Activated CD4-positive, alpha-beta T cell treated with anti-CD3 and anti-CD28 coated beads, Interleukin-2, amount 50 U/mL, for 4 hours (primary cell): ENCODE measurements at places on chromosomes 3 and 15.

DNA sequence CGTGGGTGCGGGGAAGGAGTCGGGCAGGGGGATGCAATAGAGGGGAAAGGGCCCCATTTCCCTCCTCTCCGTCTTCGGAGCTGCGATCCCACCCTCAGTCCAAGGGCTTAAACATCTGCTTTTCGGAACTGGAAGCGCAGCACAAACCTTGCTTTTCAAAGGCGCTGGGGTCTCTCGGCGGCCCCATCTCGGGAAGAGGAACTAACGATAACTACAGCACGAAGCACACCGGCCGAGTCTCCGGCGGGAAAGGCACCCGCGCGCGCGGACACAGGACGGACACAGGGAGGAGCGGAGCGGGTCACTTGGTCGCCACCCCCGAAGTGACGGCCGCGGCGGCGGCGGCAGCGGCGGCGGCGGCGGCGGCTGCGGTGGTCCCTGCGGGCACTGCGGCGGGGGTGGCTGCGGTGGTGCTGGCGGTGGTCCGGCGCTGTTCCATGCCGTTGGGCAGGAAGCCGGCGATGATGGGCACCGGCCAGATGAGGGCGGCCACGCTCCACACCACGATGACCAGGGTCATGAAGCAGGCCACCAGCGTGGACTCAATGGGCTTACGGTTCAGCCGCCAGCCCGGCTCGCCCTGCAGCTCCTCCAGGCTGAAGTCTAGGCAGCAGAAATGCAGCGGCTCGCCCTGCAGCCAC is 1.1 kb downstream of the TMEM158 start:
- DNase-seq: no peak

GRCh38 chr15:29695489-29696167 is 126.6 kb downstream of the TJP1 start:
- DNase-seq: no peak

GRCh38 chr15:90871139-90871715 is 2.8 kb downstream of the FURIN start:
- peak; percentile 27 for DNase-seq

DNA sequence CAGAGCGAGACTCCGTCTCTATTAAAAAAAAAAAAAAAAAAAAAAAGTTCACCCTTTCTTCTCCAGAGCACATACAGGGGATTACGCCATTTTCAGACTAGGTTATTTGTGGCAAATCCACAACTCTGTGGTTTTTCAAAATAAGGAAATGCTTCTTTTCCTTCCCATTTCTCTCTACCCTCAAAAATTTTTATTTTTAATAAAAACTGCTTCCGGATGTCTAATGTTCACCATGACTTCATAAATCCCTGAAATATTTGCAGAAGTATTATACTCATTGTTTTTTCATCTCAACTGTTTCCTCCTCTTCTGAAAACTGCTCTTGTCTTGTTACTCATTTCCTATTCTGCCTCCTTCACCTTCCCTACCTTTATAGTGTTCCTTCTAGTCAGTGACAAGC is 45.0 kb upstream of the SLC12A8 start:
- DNase-seq: no peak

GRCh38 chr3:58356054-58356453 is 23.4 kb downstream of the PXK start:
- no peak for DNase-seq

DNA sequence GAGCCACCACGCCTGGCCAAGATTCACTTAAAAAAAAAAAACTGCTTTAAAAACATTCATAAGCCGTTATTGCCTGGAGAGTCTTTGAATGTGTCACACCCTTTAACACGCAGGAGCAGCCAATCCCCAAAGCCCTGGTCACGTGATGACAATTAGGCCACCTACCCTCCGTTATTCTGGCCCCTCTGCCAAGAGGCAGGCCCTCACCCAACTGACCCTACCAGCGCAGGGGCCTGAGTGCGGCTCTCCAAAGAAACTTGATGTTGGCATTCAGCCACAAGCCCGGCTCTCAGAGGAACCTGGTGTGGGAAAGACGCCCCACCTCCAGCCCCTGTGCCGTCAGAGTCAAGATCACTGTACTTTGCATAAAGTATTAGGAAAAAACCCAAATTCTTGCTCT is 11.6 kb upstream of the MUC4 start:
- DNase-seq: no peak

DNA sequence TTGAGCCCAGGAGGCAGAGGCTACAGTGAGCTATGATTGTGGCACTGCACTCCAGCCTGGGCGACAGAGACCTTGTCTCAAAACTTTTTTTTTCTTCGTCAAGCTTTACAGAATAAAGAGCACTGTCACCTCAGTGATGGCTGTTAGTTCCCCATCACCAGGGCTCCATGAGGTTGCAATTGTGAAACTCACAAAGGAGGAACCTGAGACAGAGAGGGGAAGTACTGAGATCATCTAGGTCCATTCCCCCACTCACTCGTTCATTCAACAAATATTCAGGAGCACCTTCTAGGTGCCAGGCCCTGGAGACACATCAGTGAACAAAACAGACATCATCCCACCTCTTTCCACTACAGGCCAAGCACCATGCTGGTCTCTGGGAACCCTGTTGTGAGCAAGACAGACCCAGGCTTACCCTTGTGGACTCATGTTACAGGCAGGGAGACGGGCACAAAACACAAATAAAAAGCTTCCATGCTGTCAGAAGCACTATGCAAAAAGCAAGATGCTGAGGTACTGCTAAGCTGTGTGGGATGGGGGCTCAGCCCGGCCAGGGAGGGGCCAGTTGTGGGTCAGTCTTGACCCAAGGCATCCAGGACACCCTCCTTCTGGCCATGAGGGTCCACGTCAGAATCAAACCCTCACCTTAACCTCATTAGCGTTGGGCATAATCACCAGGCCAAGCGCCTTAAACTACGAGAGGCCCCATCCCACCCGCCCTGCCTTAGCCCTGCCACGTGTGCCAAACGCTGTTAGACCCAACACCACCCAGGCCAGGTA is 2.1 kb upstream of the RHO start:
- DNase-seq: no peak

- no peak for DNase-seq
Observed at GRCh38 chr3:53174346-53175250, 13.6 kb downstream of the PRKCD start.

GRCh38 chr3:124221422-124221821 is 229.5 kb upstream of the ROPN1 start:
- no peak for DNase-seq

- no peak for DNase-seq
Observed at GRCh38 chr15:87528873-87529272, 727.7 kb downstream of the NTRK3 start.

DNA sequence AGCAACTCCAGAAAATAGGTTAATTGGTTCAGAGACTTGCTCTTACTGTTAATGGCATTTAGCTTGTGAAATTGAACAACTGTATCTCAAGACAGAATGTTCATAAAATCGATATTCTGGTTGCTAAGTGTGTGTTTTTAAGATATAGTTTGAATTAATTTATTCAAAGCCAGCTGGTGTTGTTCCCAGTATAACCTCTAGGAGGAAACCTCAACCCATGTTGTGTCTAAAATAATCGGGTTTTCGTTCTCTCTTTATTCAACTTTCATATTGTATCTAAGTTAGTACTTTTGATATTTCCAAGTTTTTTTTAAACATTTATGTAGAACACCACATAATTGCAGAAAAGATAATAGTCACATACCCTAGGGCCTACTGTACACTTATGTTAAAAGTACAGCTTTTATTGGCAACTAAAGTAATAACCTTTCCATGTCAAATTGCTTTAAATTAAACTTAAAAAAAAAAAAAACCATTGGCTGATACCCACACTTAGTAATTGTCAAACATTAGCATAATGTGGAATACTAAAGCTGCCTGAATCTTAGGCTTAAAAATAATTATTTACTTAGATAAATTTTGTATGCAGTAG is 90.9 kb downstream of the SAMMSON start:
- DNase-seq: no peak

DNA sequence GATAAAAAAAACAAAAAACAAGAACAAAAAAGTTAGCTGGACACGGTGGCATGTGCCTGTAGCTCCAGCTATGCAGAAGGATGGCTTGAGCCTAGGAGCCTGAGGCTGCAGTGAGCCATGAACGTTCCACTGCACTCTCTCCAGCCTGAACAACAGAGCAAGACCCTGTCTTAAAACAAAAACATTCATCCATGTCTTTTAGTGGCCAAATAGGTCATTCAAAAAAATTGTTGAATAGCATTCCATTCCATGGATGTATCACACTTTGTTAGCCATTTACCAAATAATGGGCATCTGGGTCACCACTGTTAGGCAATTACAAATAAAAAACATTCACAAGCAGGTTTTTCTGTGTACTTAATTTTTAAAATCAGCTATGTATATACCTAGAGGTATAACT is 139.7 kb downstream of the STAG1 start:
- DNase-seq: no peak

DNA sequence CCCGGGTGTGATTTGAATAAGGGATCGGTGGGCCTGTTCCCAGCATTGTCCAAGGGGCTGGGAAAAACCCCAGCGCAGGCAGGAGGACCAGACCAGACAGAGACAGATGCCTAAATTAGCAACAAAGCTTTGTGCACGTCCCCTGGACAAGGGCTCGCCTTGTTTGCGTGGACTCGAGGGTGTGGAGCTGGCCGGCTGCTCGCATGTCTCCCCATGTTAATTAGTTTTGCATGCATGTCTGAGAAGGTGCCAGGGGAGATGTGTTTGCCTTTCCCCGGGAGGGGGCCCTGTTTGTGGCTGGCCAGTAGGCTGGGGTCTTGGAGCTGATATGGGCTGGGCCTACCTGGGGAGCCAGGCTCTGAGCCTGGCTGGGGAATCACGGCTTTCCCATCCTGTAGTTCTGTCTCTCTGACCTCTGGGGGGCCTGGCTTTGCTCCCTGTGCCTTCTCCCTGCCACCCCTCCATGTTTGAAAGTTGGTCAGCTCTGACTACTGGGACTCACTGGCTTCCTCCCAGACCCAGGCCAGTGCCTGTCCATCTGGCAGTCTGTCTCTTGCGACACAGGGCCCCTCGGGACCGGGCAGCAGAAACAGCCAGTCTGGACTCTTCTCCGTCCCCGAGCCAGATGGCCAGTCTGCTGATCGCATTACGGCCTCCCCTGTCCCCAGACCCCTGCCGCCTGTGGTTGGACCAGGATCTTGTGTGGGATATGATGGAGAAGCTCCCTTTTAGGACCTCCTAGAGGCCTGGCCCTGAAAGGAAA is 55.4 kb upstream of the POLG start:
- no peak for DNase-seq

DNA sequence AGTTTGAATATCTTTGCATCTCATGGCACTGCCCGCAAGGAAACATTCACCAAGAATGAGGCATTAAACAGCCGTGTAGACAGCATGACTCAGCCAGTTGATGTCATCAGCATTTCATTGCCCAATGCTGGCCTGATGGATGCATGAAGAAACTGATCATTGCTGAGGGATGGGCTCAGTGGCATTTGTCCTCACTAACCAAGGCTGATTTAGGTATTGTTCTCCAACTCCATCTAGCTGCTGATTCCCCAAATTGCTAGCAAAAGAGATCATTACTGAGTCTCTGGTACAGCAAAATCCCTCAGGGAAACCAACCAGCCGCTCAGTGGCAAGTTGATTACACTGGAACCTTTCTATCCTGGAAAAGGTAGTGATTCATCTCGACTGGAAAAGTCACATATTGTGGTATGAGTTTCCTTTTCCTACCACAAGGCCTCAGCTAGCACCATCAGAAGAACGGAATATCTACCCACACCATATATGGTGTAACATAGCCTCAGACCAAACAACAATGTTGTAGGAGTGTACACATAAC is 186.5 kb upstream of the GAP43 start:
- DNase-seq: no peak

DNA sequence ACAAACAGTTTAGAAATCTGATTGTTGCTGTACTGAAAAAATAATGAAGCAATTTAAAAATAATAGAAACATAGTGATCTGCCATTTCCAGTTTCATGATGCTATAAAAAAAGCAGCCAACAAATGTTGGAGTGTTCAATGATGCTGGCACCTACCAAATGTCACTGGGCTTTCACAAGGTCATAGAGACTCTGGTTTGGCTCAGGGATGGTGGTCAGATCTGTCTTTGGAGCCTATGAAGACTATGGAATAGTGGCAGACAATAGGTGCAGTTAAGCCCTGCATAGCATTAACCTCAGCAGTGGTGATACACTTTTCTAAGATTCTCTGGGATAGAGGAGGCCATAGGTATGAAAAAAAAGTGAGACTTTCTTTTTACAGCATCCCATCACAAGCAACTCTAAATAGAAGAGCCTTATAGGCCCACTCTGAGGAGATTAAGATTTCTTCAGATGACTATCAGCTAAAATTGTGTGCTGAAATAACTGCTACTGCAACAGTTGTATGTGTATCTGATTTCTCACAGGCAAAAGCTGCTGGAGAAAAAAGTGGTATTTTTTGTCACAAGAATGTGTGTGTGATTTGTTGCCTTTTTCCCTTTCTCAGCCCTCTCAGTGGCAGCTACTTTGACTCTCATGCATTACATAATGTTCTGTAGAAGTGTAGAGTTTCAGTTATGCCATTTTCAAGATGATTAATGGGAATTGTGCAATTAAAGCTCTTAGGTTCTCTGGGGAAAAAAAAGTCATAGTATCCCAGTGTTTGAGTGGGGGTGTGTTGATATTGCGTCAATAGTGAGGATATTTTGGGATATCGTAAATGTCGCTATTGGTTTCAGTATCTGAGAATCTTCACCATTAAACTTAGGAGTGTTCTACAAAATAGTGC is 137.4 kb downstream of the MBNL1 start:
- DNase-seq: no peak

- no peak for DNase-seq
Observed at GRCh38 chr15:28963711-28964081, 77.9 kb downstream of the APBA2 start.

DNA sequence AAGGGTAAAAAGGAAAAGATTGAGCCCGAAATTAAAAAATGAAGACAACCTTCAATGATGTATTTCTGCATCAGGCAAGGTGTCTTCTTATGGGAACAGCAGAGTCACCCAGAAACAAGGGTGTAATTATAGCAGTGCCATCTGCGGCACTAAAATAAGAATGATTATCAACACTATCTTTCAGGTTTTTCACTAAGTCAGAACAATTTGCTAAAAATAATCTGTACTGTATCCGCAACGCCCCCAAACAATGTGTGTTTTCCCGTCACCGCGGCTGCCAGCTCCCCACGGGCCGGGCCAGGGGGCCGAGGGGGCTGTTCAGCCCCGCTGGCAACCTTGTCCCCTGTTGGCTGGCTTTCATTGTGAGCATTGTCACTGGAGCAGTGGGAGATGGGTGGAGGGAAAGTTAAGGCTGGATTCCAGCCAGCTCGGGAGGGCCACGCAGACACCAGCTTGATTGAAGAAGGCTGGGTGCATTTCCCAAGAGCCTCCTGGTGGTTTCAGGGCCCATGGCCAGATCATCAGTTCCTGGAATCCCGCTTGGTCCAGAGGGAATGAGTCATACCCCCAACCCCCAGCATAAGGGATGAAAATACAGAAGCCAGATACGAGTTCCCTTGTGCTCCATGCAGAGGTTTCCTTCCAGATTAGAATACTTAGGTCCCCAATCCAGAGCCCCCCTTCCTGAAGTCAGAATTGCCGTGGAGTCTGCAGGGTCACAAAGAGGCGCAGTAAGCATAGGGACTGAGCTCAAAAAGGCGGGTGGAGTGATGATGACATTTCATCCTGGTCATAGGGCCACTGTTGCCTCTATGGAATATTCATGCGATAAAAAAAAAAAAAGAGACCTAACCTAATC is 90.2 kb upstream of the KLF13 start:
- DNase-seq: no peak
